ENCODE measurements at places on chromosomes 1 and 21. TPM values are rescaled to one million over a fixed set of nuclear protein-coding genes. Genes with fewer than 3 reads are reported as not detected.
A peak's percentile ranks its signal among the peaks of the same experiment; 100 is the strongest.

FAM72C gene
- 0.20 TPM for total RNA-seq

CFHR2 gene
- not detected for total RNA-seq

MPL gene
- not detected for total RNA-seq

C1orf105 gene
- not detected for total RNA-seq

PIGR gene
- total RNA-seq = not detected

MAN1C1 gene
- total RNA-seq = 45.1 TPM

PSRC1 gene
- 0.17 TPM for total RNA-seq

HCRTR1 gene
- total RNA-seq = not detected

COL11A1 gene
- not detected for total RNA-seq

DNA sequence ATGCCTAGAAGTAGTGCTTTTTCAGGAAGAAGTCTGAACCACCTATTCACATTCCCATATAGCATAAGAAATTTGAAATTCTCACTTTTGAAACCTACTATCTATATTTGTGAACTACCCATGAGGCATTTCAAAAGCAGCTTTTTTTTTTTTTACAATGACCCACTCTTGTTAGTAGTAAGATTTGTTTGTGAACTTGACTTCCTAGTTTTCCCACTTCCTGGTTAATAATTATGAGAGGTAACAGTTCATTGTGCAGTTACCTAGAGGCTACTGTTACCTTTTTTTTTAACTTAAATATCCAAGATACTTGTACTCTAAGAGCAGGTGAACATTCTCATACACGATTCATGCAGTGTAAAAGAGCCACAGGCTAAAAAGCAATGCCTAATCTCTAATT, 371.7 kb upstream of the ADGRL2 start:
- no peaks in the 10 kb centered on the region for H3K27me3 ChIP-seq
- no peak for DNase-seq
- no peaks in the 10 kb centered on the region for H3K36me3 ChIP-seq
- H3K27ac ChIP-seq = no peak overlapping the region
- H3K4me3 ChIP-seq = no peak overlapping the region
- no peaks in the 10 kb centered on the region for H3K4me1 ChIP-seq

DNA sequence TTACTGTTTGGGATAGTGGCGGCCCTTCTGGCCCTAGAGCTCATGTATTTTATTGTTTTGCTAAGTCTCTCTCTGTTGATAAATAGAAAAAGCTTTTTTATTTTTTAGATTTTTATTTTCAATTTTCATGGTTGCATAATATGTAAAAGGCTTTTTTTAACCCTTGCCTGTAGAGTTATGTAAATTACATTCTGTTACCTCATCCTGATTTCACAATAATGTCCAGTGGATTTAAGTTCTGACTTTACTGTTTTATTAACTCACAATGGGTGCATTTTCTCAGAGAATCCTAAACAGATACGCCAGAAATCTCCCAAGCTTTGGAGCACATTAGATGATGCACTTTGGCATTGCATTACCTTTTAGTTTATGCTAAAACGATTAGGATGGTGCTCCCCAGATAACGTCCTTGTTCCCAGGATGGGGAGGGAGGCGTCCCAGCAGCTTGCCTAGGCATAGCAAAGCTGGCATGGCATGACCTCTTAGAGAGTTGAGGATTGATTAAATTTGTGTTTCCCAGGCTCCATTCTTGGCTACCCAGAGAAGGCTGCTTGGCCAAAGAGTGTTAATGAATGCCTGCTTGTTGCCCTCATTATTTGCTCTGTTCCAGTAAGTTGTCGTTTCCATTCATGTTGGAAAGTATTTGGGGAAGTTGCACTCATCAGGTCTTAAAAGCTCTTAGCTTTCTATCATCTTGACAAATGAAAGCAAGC, 17.1 kb downstream of the UTP25 start:
- H3K4me1 ChIP-seq = no peaks in the 10 kb centered on the region
- H3K27me3 ChIP-seq = no peaks in the 10 kb centered on the region
- peaks cover 63% of the 10 kb centered on the region for H3K36me3 ChIP-seq
- DNase-seq = no peak
- H3K4me3 ChIP-seq = no peak overlapping the region

GRCh38 chr1:175134500-175134899, 58.1 kb downstream of the KIAA0040 start:
- H3K27ac ChIP-seq = no peak overlapping the region
- no peak overlapping the region for H3K4me3 ChIP-seq
- DNase-seq = no peak
- H3K27me3 ChIP-seq = no peaks in the 10 kb centered on the region

GRCh38 chr1:52629325-52629643, 3.7 kb upstream of the SHISAL2A start:
- no peak for DNase-seq
- H3K4me1 ChIP-seq = peaks cover 33% of the 10 kb centered on the region
- no peaks in the 10 kb centered on the region for H3K27me3 ChIP-seq
- H3K4me3 ChIP-seq = no peak overlapping the region
- no peaks in the 10 kb centered on the region for H3K36me3 ChIP-seq

- DNase-seq = no peak
- H3K36me3 ChIP-seq = no peaks in the 10 kb centered on the region
- no peak overlapping the region for H3K4me3 ChIP-seq
- no peaks in the 10 kb centered on the region for H3K4me1 ChIP-seq
These were observed 44.9 kb downstream of the MAP3K21 start for GRCh38 chr1:233372218-233373120.

DNA sequence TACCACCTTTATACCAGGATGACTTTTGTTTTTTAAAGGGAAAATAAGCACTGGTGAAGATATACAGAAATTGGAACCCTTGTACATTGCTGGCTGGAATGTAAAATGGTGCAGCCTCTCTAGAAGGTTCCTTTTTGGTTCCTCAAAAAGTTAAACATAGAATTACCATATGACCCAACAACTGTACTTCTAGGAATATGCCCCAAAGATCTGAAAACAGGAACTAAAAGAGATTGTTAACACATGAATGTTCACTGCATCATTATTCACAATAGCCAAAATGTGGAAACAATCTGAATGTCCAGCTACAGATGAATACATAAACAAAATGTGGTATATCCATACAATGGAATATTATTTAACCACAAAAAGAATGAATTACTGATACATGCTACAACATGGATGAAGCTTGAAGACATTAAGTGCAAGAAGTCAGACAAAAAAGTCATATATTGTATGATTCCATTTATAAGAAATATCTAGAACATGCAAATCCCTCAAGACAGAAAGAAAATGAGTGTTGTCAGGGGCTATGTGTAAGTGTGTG, 84.9 kb upstream of the DMRTA2 start:
- no peaks in the 10 kb centered on the region for H3K36me3 ChIP-seq
- H3K4me3 ChIP-seq = no peak overlapping the region
- no peak overlapping the region for H3K27ac ChIP-seq
- no peak for DNase-seq
- no peaks in the 10 kb centered on the region for H3K27me3 ChIP-seq

DNA sequence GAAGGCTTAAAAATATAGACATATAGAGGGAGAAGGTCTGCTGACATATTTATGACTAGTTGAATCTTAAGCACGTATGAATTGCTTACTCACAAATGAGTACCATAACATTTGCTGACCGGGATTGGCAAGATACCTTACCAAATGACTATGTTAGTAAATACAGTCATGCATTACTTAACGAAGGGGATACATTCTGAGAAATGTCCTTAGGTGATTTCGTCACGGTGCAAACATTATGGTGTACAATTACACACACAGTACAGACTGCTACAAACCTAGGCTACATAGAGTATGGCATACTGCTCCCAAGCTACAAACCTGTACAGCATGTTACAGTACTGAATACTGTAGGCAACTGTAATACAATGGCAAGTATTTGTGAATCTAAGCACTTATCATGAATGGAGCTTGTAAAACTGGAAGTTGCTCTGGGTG, 19.4 kb upstream of the UBE2U start:
- no peak overlapping the region for H3K27ac ChIP-seq
- no peaks in the 10 kb centered on the region for H3K27me3 ChIP-seq
- no peak for DNase-seq
- H3K4me3 ChIP-seq = no peak overlapping the region
- H3K4me1 ChIP-seq = no peaks in the 10 kb centered on the region

GRCh38 chr1:76463849-76464248, 389.3 kb downstream of the ST6GALNAC3 start:
- H3K27ac ChIP-seq = no peak overlapping the region
- DNase-seq = no peak
- H3K27me3 ChIP-seq = no peaks in the 10 kb centered on the region
- H3K4me1 ChIP-seq = no peaks in the 10 kb centered on the region

GRCh38 chr1:25239681-25240541, 7.3 kb downstream of the RSRP1 start:
- peaks cover 33% of the 10 kb centered on the region for H3K36me3 ChIP-seq
- peaks cover 65% of the 10 kb centered on the region for H3K4me1 ChIP-seq
- H3K4me3 ChIP-seq = peak overlapping the region; percentile 19
- H3K27ac ChIP-seq = peak overlapping the region; percentile 77
- DNase-seq = peak; percentile 92
- no peaks in the 10 kb centered on the region for H3K27me3 ChIP-seq

DNA sequence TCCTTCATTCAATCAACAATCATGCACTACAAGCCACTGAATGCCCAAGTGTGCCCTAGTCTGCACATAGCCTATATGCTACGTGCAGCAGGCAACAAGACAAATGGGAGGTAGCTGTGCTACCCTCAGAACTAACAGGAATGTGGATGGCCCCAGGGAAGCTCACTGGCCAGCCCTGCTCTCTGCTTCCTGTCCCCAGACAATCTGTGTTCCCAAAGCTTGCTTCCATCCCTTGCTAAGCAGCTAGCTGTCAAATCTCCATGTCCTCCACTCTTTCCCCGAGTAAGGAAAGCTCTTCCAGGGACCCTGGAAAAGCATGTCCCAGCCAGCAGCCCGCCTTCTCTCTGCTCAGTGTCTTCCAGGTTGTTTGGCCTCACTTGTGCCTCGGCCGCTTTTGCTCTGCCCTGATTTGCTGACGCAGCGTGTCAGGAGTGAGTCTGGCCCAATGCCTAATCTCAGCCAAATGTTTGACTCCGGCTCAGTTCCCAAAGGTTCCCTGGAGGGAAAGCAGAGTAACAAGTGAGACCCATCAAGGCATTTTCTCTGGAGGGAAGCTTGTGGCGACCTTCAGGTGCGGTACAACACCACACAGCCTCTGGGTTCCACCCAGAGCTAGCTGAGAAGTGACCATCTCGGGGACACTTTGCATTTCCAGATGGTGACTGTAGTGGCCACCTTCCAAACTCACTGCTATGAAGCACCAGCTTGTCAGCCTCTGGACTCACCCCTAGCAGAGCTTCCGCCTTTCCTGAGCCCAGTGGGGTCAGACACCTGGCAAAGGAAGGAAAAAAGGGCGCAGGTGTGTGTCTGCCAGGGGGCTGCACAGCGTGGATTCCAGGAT, 243.4 kb downstream of the RHOU start:
- H3K27me3 ChIP-seq = no peaks in the 10 kb centered on the region
- no peaks in the 10 kb centered on the region for H3K4me1 ChIP-seq
- H3K36me3 ChIP-seq = no peaks in the 10 kb centered on the region
- no peak overlapping the region for H3K4me3 ChIP-seq

DNA sequence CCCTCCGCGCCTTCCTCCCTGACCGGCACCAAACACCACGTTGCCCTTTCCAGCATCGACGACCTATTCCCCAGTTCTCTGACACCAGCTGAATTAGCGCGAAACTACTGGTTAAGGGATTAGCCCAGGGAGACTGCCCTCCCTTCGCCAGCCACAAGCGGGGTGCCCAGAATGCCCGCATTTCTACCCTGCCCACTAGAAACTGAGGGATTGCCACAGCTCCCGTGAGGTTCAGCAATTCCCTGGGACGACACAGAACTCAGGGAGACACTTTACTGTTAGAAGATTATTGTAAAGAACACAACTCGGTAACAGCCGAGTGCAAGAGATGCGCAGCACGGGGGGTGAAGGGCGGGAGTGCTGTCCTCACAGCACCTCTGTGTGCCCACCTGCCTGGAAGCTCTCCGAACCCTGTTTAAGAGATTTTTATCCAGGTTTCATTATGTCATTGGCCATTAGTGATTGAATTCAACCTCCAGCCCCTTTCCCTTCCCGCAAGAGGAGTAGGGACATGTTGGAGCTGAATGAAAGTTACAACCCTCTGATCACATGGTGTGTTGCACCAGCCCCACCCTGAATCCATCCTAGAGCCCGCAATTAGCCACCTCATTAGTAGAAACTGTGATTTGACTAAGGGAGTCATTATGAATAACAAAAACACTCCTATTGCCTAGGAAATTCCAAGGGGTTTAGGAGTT, 15.8 kb upstream of the RIPPLY3 start:
- H3K36me3 ChIP-seq = no peaks in the 10 kb centered on the region
- DNase-seq = no peak
- H3K4me1 ChIP-seq = peaks cover 16% of the 10 kb centered on the region
- H3K4me3 ChIP-seq = no peak overlapping the region

DNA sequence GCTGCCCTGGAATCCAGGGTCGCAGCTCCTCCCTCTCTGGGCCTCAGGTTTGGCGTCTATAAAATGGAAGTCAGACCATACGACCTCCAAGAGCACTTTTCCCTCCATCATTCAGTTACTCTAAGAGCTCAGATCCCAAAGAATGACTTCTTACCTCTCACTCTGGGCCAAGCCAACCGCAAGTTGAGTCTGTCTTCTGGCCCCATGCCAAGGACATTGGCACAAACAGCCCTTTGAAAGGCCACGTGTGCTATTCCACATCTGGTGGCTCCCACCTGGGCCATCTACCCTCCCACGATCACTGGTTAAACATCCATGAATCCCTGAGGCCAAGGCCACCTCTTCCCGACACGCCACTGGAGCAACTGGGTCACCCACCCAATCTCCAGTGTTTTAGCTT, 12.4 kb downstream of the SLC2A7 start:
- H3K4me1 ChIP-seq = no peaks in the 10 kb centered on the region
- H3K4me3 ChIP-seq = no peak overlapping the region
- H3K27me3 ChIP-seq = no peaks in the 10 kb centered on the region
- H3K27ac ChIP-seq = no peak overlapping the region

GRCh38 chr1:30415171-30415940, 308.0 kb downstream of the MATN1 start:
- H3K4me3 ChIP-seq = no peak overlapping the region
- no peaks in the 10 kb centered on the region for H3K36me3 ChIP-seq
- H3K4me1 ChIP-seq = no peaks in the 10 kb centered on the region
- H3K27me3 ChIP-seq = no peaks in the 10 kb centered on the region

DNA sequence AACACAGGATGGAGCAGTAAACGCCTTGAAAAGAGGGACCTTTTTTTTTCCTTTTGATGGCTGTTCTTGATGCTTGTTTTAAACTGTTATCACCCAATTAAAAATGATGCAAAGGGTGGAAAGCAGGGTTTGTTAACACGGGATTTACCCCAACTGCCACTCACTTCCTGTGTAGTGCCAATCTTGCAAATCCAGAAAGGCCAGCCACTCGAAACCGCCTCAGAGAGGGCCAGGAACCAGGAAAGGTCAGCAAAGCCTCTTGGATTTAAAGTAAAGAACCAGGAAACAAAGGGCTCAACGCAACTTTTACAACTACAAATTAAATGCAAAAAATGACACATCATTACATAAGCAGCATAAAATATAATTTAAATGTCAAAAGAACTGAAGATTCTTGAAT, 347.4 kb downstream of the PDE4B start:
- H3K36me3 ChIP-seq = no peaks in the 10 kb centered on the region
- no peak overlapping the region for H3K4me3 ChIP-seq
- no peaks in the 10 kb centered on the region for H3K27me3 ChIP-seq
- DNase-seq = no peak

All from CD4-positive, alpha-beta memory T cell (primary cell).